ENCODE measurements at places on chromosomes 12 and 14.

DNA sequence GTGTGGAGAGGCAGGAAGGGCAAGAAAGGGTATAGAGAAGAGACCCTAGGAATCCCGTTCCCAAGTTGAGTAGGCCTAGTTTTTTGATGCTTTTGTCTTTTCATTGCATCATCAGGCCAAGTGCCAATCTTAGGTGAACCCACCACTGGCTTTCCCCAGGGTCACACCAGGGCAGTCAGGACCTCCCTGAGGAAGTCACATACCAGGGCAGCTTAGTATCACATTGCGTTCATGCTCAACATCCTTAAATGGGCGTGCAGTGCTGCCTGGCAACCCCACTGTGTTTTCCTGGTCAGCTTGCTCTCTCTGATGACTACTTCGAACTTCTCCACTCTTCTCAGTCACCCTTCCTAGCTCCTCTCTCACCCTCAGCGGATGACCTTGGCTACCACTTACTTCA is 9.0 kb downstream of the ASIC1 start:
- peak; percentile 92 for DNase-seq

GRCh38 chr12:6061660-6062059 is 62.8 kb downstream of the VWF start:
- no peak for DNase-seq

DNA sequence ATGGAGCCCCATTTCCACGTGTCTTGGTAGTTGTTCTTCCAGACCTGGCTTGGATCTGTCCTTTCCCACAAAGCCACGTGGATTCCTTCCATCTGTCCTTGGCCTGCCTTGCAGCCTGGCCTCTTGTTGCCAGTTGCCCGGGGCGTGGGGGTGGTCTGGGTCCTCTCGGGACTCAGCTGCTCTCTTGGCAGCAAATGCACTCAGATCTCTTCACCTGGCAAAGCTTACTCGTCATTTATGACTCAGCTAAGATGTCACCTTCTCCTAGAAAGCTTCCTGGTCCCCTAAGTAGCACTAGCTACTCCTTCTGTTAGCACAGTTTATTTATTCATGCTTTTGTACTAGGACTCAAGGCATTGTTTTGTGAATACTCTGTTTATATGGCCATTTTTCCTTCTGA is 13.6 kb downstream of the PLEKHG3 start:
- DNase-seq = peak; percentile 52

GRCh38 chr12:95240556-95240955 is 22.9 kb downstream of the VEZT start:
- no peak for DNase-seq

DNA sequence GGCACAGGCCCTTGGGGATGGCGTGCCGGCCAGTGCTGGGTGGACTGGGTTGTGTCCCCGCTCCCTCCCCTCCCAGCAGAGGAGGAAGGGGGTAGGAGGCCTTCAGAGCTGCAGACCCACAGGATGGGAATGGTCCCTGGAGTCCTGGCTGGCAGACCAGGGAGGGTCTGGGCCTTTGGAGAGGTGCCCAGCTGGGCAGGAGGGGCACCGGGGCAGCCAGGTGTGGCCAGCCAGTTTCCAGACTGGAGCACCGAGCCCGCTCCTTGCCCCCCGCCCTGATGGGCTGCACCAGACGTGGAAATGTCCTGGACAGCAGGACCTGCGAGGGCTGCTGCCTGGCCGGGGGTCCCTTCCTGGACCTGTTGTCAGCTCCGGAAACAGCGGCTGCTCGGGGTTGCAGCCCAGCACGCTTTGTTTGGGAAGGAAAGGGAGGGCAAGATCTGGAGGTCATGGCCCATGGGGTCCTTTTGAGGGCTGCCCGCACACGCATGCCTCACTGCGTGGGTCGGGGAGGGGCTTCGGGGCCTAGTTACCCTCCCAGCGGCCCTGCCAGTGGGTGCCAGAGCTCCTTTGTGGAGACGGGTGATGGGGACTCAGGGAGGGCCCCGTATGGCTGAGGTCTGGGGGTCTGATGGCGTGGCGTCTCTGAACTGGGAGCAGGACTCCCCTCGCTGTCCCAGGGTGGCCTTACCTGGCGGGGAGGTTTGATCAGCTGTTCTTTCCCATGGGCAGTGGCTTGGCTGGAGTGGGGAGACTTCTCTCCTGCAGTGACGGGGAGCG is 9.1 kb downstream of the KIF26A start:
- peak; percentile 49 for DNase-seq

- peak; percentile 92 for DNase-seq
Measured at GRCh38 chr12:6927379-6928021, at the start of gene ATN1. ATN1 (plus strand) TSS chr12:6927959; CDS start chr12:6934002, 6,043 bp downstream.

DNA sequence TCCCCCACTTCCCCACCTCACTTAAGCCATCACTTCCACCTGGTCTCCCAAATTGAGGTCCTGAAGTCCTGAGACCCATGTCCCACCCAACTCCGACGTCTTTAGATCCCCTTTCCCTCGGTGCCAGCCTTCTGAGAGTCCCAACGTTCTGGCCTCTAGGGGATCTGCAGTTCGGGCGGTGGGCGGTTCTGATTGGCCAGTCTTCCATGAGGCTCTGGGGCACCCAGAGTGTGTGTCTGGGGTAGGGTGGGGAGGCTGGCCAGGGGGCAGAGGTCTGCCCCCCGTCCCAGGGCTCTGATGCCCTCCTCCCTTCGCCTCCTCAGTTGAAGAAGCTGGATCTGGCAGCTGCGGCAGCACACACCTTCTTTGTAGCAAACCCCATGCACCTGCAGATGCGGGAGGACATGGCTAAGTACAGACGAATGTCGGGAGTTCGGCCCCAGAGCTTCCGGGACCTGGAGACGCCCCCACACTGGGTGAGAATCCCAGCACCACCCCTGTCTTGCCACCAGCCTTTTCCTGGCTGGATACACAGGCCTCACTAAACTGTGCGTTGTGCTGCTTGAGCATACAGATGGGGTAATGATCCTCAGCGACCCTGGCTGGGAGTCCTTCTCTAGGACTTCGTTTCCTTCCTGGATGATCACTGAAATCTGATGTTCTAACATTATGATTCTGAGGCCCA is 1.5 kb downstream of the P3H3 start:
- no peak for DNase-seq

DNA sequence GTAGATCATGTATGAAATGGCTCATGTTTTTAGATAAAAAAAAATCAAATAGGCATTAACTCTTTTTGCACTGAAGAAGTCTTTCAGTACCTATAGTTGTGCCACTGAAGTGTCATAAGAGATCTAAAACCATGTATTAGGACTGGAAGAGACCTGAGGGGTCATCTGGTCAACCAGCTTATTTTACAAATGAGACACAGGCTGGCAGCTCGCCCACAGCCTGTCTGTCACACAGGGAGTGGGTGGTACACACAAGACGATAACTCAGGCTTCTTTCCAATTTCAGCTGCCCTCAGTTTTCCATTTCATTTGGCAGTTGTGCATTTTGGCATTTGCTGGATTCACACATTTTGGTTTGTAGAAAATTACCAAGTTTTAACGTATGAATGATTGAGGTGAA is 34.7 kb downstream of the C12orf75 start:
- DNase-seq = no peak

- DNase-seq = peak; percentile 73
Measured at GRCh38 chr14:76872796-76873432, 46.7 kb downstream of the LRRC74A start.

- DNase-seq = no peak
Measured at GRCh38 chr12:124537525-124538193, 29.8 kb downstream of the NCOR2 start.

GRCh38 chr12:105445649-105446048 is 115.2 kb downstream of the C12orf75 start:
- peak; percentile 74 for DNase-seq

GRCh38 chr12:119068129-119068856 is 87.0 kb downstream of the SRRM4 start:
- DNase-seq = peak; percentile 63

DNA sequence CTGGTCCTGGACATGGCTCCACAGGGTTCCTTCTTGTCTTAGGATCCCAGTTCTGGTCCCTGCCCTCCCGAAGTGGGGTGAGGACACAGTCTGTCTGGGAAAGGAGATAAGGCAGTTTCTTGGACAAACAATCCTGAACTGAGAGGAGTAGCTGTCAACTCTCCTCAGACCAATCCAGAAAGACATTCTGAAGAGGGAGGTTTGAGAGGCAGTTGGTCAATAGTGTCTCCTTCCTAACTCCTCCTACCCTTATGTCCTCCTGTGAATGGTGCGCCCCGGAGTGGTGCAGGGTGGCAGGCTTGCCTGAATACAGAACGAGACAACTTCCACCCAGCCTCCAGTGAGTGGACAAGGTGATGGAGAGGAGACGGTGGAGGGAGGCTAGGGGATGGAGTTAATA is 15.4 kb upstream of the ASIC1 start:
- DNase-seq = no peak

DNA sequence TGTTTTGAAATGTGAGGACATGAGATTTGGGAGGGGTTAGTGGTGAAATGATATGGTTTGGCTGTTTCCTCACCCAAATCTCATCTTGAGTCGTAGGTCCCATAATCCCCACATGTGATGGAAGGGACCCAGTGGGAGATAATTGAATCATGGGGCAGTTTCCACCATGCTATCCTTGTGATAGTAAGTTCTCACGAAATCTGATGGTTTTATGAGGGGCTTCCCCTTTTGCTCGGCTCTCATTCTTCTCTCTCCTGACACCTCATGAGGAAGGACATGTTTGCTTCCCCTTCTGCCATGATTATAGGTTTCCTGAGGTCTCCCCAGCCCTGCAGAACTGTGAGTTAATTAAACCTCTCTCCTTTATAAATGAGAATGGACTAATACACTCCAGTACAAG is 18.0 kb downstream of the GALNT6 start:
- no peak for DNase-seq

DNA sequence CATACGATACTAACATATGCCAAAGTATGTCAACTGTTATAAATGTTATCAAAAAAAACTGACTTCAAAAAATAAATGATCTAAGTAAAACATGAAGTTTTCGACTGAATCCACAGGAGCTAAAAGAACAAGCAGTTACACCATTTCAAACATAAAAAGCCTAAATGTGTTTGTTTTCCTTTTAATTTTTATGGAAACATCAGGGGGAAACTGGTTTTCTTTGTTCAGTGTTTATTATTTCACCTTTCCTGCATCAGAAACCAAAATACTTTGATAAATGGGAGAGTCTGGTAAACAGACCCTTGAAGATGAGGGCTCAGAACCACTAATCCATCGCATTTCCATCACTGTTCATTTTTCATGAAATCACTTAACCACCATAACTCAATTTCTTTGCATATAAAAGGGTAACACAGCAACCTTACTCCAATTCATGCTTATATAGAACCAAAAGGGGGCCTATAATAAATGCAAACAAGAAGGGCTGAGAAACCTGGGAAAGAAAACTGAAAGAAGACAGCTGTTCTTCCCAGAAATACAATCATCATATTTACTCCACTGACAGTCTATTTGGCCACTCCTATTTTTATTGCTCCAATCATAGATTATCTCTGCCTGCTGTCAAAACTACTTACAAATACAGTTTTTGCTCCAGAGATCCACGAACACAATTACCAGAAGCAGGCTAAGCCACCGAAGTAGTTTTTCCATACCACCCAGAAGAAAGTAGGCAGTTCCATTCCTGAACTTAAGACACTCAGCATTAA is 17.0 kb downstream of the FGD6 start:
- no peak for DNase-seq

DNA sequence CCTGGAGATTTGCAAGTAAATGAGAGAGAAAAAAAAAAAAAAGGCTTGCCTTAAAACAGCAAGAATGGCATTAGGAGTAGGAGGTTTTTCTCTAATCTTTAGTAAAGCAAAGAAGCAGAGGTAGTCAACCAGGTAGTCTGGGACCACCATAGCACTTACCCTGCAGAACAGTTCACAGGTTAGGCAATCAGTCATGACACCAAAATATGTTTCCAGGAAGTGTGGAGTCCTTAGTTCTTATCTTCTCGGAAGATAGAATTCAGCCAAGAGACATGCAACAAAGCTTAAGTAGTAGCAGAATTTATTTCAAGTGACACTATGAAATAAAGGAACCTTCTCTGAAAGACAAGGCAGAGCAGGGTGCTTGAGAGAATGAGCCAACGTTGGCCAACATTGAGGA is 295.8 kb downstream of the IPO8 start:
- DNase-seq = no peak

DNA sequence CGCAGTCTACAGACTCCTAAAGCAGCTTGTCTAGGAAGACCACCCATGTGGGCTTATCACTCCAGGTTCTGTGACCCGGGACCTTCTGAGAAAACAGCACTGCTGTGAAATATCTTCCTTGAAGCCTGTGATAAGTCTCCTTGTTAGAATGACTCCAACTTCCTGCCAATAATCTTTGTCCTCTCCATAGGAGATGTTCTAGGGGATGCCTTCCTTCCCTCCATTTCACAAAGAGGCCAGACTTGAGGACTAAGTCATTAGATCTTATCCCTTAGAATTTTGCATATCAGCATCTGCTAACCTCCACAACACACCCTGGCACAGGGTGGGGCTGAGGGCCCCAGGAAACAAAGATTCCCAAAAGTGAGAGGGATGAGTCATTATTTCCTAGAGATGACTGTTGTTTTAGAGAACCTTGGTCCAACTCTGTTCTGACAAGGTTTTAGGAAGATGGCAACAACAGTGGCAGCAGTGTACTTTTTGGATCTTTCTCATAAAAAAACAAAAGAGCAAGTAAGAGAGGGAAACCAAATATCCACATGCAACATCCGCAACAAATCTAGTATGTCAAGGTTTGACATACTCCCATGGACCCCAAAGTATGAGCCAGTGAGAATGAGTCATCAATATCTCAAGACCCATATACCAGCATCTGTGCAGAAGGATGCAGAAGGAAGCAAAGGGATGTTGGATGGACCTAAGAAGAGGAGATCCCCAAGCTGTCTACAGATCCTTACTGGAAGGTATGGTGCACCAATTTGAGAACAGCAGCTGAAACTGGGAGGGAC is 6.0 kb downstream of the LTB4R start:
- DNase-seq = no peak

- no peak for DNase-seq
Measured at GRCh38 chr12:111224186-111225066, 144.5 kb downstream of the PHETA1 start.

- no peak for DNase-seq
Measured at GRCh38 chr12:121888083-121888477, 510 bp upstream of the PSMD9 start.

- DNase-seq = no peak
Measured at GRCh38 chr14:66432334-66432733, 53.8 kb upstream of the CCDC196 start.

GRCh38 chr14:100105357-100106169 is 40.3 kb downstream of the EVL start:
- no peak for DNase-seq

All from islet precursor cell (in vitro differentiated cells).